ENCODE measurements at places on chromosomes 1 and 21.

DNA sequence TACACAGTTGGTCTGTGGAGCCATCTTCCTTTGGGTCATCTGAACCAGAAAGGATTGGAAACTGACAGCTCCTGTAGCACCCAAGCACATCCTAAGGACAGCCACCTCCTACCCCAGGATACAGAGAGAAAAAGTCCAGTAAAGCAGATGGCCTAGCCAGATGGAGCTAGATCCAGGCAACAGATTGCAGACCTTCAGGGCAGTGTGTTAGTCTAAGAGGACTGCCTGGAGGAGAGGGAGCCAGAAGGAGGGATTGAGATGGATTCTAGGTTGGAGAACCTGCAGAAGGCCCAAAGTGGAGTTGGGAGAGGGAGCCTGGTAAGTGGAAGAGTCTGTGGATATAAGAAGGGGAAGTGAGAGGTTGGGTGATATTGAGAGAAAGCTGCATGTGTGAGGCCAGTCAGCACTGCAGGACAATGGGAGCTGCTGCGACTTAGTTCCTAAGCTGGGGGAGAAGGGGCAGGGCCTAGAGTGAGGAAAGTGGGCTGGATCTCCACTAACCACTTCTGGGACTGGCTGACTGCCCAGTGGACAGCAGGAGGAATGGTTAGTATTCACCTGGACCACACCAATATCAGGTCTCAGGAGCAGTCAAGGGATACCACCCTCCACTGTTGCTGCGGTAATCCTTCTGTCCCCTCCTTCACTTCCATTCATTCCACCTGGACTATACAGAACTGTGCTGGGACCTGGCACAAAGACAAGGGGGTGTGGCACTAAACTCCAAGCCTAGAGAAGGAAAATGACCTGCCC is 13.4 kb downstream of the BCAN start:
- DNase-seq = no peak

DNA sequence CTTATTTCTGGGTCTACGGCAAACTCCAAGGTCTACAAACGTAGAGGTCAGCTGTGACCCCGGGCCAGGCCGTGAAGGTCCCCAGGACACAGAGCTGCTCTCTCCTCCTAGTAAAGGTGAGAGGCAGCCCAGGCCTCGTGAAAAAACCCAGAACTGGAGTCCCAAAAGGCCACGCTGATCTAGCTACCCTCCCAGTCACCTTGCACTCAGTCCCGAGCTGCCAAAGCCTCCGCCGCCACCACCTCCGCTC is 125 bp downstream of the ATP5PF start:
- DNase-seq = no peak

DNA sequence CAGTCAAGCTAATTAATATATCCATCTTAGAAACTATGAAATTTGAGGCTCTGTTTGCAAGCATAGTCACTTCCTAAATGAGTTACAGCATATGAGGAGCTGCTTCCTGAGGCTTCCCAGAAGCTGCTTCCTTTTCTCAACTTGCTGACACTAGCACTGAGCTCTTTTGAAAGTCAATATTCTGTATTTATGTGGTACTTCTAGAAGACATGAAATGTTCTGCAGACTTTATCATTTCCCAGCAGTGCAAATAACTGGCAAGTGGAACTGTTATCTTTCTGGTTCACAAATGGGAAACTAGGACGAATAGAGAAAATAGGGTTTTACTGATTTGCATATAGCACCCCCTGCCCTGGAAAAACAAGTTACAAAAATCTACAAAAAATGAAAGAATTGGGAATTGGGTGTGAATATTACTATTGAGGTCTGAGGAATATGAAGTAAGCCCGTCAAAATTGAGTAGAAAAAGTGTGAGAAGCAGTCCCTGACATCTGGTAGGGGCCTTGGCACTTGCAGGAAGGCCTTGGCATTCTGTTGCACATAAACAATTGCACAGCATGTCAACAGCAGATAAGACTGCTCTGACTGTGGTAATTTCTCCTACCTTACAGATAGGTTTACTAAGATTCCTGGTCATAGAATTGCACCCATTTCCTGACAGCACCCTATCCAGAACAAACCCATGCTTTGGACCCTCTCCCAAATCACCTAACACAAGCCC is 7.1 kb downstream of the GIPC2 start:
- DNase-seq = no peak

GRCh38 chr1:171254859-171255258 is 6.6 kb downstream of the FMO1 start:
- DNase-seq = no peak

- no peak for DNase-seq
Observed at GRCh38 chr1:27353166-27353565, 11.3 kb downstream of the SYTL1 start.

- DNase-seq = no peak
Observed at GRCh38 chr1:219810451-219810850, 117.9 kb downstream of the SLC30A10 start.

DNA sequence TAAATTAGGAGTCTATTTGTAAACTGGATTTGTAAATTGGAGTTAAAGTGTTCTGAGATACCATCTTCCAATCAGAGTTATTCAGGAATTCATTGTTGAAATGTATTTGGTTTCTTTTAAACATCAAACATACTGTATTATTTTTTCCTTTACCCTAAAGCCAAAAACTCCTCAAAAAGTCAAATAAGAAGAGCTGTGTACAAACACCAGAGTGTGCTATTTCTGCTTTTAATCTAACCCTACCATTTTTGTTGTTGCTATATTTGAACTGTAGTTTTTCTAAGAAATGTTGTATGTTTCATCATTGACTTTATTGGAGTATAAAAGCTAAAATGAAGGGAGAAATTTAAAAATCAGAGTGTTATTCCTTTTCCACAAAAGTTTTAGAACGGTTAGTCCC is 35.8 kb downstream of the SLC30A7 start:
- no peak for DNase-seq

DNA sequence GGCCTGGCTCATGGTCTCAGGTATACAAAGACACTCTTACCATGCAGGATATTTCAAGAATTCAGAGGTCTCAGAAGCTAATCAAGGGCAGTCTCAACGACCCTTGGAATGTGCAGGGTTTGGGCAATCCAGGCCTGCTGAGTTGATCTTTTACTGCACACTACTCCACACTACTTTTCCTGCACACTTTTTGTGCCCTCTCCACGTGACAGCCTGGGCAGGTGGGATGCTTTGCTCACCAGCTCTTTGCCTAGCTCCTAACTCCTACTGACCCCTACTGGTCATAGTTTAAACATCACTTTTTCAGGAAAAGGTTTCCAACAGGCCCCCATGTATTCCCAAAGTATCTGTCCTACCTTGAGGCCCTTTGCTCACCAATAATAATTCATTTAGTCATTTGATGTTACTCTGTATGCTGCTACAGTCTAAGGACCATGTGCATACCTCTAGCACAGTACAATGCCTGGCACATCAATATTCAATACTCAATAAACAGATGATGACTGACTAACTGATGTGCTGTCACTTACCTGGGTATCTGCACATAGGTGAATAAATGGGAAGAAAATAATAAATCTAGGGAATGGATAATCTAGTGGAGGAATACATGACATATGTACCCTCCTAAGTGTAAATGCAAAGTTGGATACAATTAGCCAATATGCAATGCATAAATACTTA is 9.6 kb downstream of the DUSP23 start:
- peak; percentile 40 for DNase-seq

DNA sequence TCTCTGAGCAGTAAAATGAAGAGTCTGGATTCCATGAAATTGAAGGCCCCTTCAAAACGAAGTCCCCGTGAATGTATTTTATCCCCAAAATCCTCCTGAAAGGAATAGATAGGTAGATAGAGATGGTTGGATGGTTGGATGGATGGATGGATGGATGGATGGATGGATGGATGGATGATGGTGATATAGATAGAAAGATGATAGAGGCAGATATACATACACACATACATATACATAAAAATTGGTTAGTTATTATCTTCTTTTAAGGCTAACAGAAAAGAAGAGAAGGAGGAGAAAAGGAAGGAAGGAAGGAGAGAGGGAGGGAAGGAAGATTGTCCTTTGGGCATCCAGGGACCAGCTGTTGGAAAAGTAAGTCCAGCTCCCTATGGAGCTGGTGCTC is 63.1 kb downstream of the SYF2 start:
- no peak for DNase-seq

DNA sequence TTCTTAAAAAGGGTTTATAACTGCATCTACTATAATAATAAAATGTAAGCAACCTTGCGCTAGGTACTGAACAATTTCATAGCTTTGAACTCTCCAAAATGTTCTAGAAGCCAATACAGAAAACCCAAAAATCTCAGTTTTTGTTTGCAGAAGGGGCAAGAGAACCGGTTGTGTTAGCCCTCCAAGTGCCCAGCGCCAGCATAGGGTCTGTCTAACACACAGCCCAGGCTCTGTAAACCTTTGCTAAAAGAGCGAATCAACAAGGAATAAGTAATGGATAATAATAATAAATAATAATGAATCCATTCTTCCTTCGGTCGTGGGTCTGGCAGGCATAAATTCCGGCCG is 333 bp upstream of the CHAF1B start:
- DNase-seq = no peak

GRCh38 chr1:36400514-36400824 is 2.8 kb upstream of the LSM10 start:
- no peak for DNase-seq

DNA sequence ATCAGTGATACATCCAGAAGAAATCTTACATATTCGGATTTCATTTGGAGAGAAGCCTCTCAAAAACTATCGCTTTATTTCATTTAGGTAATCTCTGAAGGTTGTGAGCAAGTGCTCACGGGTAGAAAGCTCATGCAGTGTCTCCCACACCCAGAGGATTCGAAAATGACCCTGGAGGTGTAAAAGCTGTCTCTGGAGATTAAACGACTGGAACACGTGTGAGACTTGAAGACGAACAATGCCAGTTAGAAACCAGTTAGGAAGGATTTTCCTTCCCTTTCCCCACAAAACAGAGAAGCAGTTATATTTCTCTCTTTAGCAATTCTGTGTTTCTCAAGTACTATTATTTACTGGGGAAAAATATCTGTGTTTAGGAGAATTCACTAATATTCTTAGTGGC is 92.5 kb upstream of the CD55 start:
- no peak for DNase-seq

Measured in NCI-H1092 treated with DMSO at 0.1 percent for 48 hours (cell line).